ENCODE measurements at places on chromosomes 6 and 20.

DNA sequence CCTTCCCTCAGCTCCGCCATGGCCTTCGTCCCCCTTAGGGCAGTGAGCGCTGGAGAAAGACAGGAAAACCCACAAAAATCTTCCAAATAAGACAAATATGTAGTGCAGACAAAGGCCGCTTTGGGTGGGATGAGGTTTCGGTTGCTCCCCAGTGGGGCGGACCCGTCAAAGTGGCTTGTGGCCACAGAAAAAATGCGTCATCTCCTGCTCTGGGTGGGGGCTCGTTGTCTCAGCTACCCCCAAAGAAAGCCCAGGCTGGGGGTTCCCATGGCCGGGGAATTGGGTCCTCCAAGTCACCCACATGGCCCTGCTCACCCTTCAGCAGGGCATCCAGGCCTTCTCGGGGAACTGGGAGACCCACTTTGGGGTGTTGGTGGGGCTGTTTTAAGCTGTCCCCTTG lies 21.9 kb upstream of the SCUBE3 start:
- no peak for DNase-seq

DNA sequence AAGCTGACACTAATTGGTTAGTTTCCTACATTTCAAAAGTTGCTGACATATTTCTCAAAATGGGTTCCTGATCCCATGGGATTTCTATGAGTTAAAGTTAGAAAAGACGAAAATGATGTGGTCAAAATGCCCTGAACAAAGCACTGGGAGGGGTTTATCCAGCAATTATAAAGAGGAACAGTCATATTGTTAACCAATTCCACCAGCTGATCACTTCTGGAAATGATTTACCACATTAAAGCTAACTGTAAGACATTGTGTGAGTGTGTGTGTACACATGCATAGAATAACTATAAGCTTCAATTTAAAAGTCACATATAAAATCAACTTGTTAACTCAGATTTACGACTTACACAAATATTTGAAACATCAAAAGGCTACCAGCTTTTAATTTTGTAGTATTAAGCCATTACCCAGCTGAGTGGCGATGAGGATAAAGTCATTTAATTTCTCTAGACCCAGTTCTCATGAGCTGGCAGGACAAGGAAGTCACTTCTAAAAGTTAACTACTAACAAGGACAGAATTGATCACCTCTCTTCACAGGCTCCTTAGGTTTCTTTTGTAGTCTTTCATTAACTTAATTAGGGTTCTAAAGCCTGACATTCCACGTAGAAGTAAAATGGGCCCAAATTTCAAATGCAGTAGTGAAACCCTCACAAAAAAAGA lies 40.4 kb downstream of the MAN1A1 start:
- DNase-seq = no peak

DNA sequence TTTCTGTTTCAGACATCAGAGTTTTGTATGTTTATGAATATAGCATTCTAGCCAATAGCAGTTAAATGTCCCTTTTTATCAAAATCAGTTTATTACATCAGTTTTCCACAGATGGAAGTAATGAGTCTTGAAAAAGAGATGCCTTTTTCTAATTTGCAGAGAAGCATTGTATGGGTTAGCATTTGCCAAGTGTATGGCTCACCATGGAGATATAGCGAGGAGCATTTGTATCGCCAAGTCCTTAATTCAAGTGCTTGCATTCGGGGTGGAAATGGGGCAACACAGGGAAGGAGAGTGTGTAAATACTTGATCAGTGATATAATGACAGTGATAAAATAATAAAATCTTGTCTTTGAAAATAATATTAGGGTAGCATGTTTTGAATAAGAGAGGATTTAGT lies 42.9 kb downstream of the TXLNB start:
- no peak for DNase-seq

GRCh38 chr20:37804584-37805566 lies 98.1 kb upstream of the VSTM2L start:
- no peak for DNase-seq

GRCh38 chr6:169508452-169508851 lies 193.4 kb downstream of the WDR27 start:
- DNase-seq = no peak

DNA sequence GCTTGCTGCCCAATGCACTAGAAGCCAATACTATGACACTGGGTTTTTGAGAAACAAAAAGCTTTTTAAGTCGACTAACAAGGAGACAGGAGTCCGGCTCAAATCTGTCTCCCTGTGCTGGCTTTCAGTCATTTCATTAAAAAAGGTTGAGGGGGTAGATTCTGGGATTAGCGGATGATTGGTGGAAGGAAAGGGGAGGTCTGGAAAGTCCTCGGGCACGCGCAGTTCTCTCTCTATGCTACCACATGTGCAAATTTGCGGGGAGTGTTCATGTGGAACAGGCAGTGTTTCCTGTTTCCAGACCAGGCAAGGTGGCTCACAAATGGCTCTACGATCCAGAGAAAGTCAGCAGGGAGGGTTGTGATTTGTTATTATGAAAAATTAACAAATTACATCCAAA lies 89.1 kb upstream of the TOX2 start:
- DNase-seq = no peak

DNA sequence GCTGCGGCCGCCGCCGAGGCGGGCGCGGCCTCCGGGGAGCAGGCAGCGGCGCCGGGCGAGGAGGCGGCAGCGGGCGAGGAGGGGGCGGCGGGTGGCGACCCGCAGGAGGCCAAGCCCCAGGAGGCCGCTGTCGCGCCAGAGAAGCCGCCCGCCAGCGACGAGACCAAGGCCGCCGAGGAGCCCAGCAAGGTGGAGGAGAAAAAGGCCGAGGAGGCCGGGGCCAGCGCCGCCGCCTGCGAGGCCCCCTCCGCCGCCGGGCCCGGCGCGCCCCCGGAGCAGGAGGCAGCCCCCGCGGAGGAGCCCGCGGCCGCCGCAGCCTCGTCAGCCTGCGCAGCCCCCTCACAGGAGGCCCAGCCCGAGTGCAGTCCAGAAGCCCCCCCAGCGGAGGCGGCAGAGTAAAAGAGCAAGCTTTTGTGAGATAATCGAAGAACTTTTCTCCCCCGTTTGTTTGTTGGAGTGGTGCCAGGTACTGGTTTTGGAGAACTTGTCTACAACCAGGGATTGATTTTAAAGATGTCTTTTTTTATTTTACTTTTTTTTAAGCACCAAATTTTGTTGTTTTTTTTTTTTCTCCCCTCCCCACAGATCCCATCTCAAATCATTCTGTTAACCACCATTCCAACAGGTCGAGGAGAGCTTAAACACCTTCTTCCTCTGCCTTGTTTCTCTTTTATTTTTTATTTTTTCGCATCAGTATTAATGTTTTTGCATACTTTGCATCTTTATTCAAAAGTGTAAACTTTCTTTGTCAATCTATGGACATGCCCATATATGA lies 3.2 kb downstream of the MARCKS start:
- DNase-seq = peak; percentile 23

- DNase-seq = no peak
Observed at GRCh38 chr20:6651561-6651960, 115.9 kb upstream of the BMP2 start.
